ENCODE measurements at places on chromosomes 3 and 15.

GRCh38 chr15:66454143-66454542 is 43.4 kb downstream of the SNAPC5 start:
- no peak for DNase-seq

DNA sequence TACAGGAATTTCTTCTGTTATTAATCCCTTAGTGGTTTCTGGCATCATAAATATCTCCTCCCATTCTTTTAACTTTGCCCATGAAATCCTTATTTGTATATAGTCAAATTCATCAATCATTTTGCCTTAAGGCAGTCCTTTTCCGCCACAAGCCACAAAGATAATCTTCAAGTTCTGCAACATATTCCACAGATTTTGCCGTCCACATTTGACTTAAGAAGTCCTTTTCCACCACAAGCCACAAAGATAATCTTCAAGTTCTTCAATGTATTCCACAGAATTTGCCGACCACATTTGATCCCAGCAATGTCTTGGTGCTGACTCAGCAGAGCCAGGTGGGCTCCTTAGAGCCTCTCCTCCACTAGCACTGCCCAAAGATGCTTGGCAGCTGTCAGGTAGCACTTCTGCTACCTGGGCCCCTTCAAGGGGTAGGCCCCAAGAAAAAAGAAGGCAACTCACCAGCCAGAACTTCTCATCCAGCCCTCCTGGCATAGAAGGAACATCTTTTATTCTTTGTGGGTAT is 35.0 kb downstream of the SEC22C start:
- DNase-seq: no peak

DNA sequence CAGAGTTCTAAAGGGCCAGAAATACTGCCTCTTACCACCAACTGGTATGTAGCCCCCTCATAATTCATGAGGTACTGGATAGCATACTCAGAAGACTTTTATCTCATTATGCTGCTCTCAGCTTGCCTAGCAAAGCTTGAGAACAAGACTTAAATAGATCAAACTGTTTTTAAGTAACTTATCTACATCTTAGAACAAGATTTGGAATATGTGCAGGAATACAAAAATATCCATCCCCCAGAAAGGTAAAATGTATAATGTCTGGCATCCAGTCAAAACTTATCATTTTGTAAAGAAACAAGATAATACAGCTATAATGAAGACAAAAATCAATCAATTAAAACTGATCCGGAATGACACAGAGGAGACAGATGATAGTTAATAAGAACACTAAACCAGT is 400.4 kb upstream of the TGFBR2 start:
- no peak for DNase-seq

DNA sequence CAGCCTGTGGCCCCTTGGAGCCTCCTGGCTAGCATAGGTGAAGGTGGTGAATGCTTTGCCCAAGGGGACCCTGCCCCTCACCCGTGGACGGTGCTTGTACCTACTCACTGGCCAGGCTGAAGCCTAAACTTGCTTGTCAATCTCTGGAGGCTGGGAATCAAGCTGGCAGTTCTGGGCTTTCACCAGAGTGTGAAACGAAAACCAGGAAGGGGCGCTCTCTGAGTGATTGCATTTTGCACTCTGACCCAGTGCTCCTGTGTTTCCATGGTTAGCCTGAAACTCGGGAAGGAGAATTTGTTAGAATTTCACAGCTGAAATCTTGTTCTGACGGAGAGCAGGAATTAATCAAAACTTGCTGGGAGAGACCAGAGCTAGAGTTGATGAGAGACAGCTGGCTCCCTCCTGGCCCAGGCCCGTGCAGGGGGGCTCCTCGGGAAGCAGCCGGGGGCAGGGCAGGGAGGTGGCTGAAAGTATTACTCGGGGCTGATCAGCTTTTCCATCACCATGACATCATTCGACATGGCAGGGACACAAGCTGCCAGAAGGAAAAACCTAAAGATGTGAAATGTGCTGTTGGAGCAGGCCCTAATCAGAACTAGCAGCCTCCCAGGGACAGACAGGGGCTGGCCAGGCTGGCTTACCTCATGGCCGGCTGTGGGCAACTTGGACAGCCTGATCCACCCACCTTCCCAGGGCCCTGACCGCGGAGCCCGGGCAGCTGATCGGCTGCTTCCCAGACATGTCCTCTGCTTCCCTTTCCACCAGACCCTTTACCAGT is 323.6 kb upstream of the CTDSPL start:
- DNase-seq: peak; percentile 59

GRCh38 chr3:162142511-162142910 is 645.9 kb downstream of the OTOL1 start:
- peak; percentile 31 for DNase-seq

- DNase-seq: no peak
Observed at GRCh38 chr3:54954521-54954920, 26.7 kb upstream of the LRTM1 start.

Measured in muscle of back (tissue), 13 donors.